ENCODE measurements at places on chromosomes 12 and 14.

- no peak for DNase-seq
Observed at GRCh38 chr14:23514644-23514957, 37.0 kb downstream of the ZFHX2 start.

DNA sequence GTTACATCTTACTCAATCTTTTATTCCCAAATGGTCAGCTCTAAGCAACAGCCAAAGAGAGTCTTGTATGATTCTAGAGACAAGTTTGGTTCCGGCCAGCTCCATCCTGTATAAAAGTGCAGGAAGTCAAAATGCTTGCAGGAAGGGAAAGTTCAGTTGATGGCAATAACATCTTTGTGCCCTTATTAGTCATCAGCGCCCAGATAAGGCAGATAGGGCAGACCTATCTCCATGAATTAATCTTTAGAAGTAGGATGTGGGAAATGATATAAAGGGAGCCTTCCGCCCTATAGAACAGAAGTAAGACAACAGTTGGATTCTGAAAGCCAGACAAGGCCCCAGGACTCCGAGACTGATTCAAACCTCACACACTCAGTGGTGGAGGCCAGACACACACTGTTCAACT is 6.4 kb downstream of the GNS start:
- DNase-seq = no peak

DNA sequence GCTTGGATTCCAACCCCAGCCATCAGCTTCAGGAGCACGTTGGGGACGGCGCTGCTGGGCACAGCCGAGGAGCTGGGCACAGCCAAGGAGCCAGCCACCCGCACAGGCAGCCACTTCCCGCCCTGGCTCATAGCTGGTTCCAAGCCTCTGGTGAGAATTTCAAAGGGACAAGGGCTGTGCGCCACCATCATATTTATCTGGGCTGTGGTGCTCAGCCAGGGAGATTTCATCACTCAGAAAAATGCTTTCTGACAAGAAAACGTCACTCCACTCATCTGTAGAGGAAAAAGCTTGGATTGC is 66.4 kb downstream of the GALNT9 start:
- no peak for DNase-seq

GRCh38 chr14:65222440-65222858 is 120.1 kb upstream of the MAX start:
- no peak for DNase-seq

- no peak for DNase-seq
Observed at GRCh38 chr14:102897299-102898027, 25.0 kb upstream of the AMN start.

Measured in skeletal muscle cell (primary cell).